CD4-positive, alpha-beta T cell (primary cell): ENCODE measurements at places on chromosomes 1 and 21.
A peak's percentile ranks its signal among the peaks of the same experiment; 100 is the strongest.

- no peak for DNase-seq
Measured at GRCh38 chr1:2374252-2375155, 16.9 kb downstream of the MORN1 start.

DNA sequence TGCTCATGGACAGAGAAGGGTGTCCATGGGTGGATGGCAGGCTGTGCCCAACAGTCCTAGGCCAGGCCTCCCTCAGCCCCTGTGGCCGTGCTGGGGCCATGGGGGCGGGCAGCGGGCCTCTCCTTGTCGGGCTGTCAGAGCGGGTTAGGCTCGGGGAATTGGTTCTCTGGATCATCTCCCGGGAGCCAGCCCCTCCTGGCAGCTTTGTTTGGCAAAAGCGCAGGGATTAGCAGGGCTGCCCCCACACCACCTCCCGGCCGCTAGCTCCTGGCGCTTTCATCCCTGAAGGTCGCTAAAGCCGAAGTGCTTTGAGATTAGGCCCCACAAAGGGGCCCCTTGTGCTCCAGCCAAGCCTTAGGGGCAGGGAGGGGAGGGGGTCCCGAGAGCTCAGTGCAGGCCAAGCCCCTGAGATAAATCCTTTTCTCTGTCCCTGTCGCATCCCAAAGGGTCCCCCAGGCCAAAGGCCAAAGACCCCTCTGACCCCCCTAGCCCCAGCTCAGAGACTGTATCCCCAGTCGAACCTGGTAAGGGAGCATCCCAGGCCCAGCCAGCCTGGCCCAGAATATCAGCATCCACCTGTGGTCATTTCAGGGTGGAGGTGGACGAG lies 9.8 kb upstream of the DMBX1 start:
- no peak for DNase-seq

DNA sequence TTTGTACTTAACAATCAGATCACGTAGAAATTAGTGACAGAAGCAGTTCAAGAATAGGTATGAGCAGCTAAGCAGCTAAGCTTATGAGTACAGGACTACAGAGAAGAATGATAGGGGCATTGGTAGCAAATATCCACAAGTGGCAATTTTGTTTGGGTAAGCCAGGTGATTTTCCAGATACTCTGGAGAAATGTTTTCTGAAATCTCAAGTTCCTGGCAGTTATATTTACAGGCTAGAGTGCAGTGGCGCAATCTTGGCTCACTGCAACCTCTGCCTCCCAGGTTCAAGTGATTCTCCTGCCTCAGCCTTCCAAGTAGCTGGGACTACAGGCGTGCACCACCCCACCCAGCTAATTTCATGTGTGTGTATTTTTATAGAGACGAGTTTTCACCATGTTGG lies 55.1 kb downstream of the ARID4B start:
- DNase-seq = no peak

- no peak for DNase-seq
Measured at GRCh38 chr1:110390096-110390495, 730 bp downstream of the SLC16A4 start.

- no peak for DNase-seq
Measured at GRCh38 chr1:81158592-81158991, 642.1 kb upstream of the ADGRL2 start.

GRCh38 chr21:34962136-34962535 lies 87.0 kb downstream of the RUNX1 start:
- DNase-seq = no peak

DNA sequence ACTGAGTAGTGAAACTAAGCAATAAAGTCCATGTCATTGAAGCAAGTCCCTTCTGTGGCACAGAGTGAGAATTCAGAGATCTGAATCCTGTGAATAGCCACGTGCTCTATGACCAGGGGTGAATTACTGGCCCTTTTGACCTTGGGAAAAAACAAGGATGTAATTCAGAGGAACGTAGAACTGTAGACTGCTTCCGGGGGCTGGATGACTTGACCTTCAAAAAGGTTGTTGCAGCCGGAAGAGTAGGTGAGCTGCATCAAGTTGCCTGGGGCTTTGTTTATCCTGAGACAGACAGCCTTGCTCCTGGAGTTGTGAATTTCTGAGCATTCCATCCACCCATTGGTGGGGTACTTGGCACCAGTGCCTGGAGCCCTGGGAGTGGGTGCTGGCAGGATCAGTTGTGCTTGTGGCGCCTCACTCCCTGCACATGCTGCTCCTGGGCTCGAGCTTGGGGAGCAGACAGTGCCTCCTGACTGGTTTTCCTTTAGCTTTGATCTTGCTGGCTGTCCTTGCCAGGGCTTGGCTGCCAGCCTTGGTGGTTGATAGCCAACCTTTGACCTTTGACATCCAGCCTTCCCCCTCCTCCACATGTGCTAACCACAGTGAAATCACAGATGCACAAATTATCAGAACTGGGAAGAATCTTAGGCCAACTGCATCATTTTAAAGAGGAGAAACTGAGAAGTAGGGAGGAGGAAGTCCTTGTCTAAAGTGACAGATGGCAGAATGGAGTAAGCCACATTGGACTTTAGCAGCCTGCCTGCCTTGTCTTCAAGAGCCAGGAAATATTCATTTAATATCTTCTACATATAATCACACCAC lies 16.2 kb upstream of the MYOG start:
- no peak for DNase-seq

DNA sequence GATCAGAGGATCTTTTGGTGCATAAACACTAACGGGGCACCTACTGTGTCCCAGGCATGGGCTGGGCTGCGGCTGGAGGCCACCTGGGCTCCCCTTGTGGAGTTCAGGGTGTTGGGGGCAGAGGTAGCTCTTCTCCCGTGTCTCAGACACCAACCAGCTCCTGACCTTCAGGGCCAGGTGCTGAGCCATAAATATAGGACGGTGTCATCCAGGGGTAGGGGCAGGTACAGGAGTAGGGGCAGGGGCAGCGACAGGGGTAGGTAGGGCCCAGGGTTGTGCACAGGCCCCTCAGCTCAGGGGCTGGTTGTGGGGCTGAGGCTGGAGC lies 18.0 kb upstream of the LRRC3 start:
- DNase-seq = no peak

DNA sequence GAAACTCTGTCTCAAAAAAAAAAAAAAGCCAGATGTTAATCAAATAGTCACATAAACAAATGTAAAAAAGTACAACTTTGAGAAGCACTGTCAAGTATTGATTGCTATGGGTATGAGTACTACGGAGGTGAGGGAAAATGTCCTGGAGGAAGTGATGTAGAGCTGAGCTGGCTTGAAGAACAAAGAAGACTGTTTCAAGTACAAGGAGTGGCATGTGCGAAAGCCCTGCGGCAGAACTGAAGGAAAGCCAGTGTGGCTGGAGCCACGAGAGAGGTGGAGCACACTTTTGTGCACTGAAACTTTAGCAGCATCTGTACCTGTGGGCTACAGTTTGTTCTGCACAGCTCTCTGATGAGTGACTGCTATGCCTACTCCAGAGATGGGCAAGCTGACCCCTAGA lies 5.4 kb upstream of the RPS6KA1 start:
- no peak for DNase-seq

GRCh38 chr1:33341190-33341589 lies 20.3 kb upstream of the A3GALT2 start:
- DNase-seq = no peak

DNA sequence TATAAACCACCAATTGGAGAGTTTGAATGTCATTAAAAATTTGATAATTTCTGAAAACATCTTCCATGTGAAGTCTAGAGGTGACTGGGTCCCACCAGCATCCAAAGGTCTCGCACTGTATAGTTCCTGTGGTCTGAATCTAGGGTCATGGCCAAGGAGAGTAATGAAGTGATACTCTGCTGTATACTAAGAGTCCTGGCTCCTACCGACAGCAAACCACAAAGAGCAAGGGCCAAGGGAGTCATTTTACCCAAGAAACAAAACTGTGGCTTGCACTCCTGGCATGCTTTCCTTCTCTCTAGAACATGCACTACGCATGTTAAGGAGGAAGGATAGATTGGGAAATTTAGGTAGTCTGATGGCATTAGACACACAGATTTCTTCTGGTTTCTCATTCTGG lies 115.6 kb downstream of the BRINP2 start:
- no peak for DNase-seq

GRCh38 chr1:198669023-198669698 lies 30.3 kb downstream of the PTPRC start:
- DNase-seq = peak; percentile 83

- DNase-seq = no peak
Measured at GRCh38 chr1:206691604-206692003, 6.9 kb downstream of the MAPKAPK2 start.

DNA sequence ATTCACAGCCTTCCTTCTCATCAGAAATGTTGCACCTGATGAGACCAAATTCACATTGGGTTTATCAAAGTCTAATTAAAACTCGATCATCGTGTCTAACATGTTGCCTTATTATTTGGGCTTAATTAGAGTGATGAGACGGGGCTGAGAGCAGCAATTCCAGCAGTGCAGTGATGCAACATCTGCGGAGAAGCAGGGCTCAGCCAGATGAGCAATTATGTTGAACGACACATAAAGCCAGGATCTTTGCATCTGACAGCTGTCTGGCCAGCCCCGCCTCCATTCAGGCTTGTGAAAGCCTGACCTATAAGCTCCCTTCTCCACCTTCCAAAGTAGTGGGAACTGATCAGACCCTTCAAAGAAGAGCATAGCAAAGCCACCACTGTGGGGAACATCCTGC lies 109.8 kb downstream of the C1orf94 start:
- no peak for DNase-seq

- no peak for DNase-seq
Measured at GRCh38 chr1:238664139-238664538, 722.2 kb upstream of the CHRM3 start.

DNA sequence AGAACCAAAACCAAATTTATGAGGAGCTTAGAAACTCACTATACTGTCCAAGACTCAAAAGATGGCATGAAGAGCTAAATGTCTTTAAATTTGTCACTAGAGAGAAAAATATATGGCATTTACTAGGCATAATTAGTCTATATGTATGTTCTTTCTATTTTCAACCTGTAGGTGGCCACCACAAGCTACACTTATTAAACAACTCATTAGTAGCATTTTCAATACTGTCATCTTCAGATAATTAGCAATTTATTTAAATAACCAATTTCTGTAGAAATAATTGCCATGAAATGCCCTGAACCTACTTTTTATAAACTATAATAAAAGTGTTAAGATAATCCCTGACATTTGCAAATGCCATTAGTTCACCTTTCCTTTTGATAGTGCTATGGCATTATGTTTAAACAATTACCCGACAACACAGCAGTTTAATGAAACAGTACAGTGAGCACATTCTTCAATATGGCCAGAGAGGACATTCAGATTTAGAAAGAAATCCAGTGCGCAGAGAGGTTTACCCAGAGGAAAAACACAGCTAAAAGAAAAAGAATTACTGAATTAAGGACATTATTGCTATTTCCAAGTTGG lies 522.5 kb downstream of the PTBP2 start:
- no peak for DNase-seq

GRCh38 chr21:26490771-26491170 lies 82.3 kb downstream of the CYYR1 start:
- DNase-seq = no peak

DNA sequence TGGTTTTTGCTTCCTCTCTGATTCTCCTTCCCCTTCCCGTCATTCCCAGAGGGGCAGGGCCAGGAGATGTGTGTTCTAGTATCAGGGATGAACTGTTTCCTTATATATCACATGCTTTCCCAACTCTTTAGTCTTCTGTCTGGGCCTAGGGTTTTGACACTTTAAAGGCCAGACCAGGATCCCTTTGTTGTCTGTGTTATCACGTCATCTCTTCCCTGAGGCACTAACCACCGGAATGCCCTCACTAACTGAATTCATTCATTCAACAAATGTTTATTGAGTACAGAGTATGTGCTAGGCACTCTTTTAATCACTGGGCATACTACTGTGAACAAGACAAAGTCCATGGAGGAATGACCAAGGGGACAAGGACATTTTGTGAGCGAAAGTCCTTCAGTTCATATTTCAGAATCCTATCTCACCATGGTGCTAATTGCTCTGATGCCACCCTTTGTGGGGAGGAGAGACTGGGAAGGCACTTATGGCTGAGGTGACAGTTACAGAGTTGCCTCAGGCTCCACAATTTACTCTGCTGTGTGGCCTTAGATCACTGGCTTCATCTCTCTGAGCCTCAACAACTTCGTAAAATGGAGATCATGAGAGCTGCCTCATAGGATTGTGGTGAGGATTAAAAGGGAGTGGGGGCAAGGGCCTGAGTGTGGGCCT lies 12.0 kb upstream of the ZNF362 start:
- no peak for DNase-seq

GRCh38 chr1:223645903-223646302 lies 19.6 kb downstream of the CAPN8 start:
- no peak for DNase-seq

DNA sequence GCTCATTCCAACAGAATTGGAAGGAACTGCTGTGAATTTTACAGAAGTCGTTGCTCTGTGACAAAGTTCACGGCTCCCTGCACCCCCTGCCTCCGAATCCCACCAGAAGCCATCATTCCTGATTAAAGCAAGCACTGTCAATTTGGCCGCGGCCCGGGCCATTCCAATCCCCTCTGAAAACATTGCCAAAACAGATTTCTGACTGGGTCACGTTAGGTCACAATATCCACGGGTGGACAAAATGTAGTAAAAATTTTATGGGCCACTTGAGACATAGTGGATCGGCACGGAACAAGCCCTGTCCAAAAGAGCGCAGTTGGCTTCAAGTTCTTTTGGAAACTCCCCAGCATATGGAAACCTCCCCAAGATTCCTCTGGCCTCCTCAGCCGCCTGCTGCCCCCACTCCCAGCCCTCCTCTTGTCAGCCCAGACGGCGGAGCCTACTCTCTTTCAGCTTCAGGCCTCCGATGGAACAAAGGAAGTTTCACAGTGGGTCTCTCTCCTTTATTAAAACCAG lies 67.2 kb upstream of the IFNAR2 start:
- no peak for DNase-seq

GRCh38 chr1:157968946-157969345 lies 24.5 kb upstream of the KIRREL1 start:
- no peak for DNase-seq

GRCh38 chr1:32749332-32749731 lies 46.8 kb upstream of the SYNC start:
- no peak for DNase-seq

GRCh38 chr1:224432672-224433040 lies 1.9 kb downstream of the WDR26 start:
- no peak for DNase-seq
